ENCODE measurements at places on chromosomes 1 and 21.

DNA sequence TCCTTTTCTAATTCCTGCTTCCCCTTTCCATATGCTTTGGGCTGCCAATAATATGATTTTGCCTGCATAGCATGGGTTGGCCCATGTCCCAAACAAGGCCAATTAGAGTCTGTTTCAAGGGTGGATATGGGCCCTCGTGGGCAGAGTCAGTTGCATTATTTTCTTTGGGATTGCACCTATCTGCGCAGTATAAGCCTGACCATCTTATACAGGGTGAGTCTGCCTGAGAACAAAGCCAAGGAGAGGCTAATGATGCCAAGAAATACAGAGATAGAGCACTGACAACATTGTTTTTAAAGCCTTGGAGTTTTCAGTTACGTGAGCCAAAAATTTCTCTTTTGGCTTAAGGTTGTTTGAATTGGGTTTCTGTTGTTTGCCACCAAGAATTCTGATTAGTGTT is 18.6 kb downstream of the OVAAL start:
- no peak for DNase-seq

GRCh38 chr1:41547781-41548560 is 63.5 kb upstream of the EDN2 start:
- peak; percentile 48 for DNase-seq

DNA sequence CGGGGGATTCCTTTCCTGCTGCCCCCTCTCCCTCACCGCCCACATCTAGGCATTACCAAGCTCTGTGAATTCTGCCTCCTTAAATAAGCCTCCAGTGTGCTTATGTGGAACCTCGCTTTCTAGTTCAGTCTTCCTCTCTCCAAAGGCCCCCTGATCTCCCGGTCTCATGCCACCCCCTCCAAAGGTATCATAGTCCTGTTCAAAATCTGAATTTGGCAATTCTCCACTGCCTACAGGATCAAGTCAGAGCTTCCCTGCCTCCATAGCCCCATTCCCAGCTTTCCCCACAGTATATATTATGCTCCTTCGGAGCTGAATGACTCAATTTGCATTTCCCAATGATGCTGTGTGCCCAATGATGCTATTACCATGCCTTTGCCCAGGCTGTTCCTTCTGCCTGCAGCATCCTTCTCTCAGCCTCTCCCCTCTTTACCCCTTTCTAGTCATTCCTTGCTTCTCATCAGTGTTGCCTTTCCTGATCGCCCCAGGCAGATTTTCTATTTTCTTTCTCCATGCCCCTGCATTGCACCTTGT is 1.7 kb downstream of the AZIN2 start:
- no peak for DNase-seq

GRCh38 chr1:53580009-53580400 is 120.8 kb downstream of the DMRTB1 start:
- DNase-seq = no peak

DNA sequence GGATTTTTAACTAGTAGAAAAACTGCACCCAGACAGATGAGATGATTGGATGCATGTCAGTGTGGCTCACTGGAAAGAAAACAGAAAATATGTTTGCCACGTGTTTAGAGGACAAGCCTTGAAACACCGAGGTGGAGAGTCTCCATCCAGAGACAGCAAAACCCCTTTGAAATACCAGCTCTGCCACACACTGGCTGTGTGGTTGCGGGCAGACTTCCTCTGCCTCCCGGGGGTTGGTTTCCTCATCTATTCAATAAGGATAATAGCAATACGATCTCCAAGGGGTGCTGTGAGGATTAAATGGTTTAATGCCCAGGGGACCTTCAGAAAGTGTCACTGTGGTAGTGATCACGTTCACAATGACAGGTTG is 67.2 kb upstream of the PARP1 start:
- DNase-seq = peak; percentile 78

DNA sequence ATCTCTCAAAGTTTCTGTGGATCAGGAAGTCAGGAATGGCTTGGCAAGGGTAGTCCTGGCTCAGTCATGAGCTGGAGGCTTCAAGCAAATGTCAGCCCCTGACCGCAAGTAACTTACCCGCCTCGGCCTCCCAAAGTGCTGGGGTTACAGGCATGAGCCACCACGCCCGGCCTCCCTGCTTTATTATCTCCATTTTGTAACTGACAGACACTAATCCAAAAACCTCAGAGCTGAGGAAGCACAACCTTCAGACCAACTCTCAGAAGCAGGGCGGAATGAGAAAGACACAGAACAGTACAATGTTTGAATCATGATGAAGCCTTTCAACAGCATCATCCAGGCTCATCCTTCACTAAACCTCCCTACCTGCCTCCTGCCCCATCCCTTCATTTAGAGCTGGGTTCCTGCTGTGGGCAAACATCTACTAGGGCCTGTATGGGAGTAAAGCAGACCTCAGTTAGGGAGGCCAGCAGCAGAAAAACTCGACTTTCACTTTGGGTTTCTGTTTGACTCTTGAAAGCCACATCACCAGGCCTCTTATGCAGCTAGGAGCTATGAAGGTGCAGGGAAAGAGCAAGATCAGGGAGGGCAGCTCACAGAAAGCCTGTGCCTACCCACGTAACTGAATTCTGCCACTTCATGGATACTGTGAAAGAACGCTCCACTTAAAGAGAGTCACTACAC is 84.4 kb upstream of the RAB4A start:
- DNase-seq = no peak

GRCh38 chr21:39601187-39601928 is 11.4 kb upstream of the B3GALT5 start:
- no peak for DNase-seq

- no peak for DNase-seq
These were observed 25.4 kb upstream of the SLC16A1 start for GRCh38 chr1:112981426-112981825.

DNA sequence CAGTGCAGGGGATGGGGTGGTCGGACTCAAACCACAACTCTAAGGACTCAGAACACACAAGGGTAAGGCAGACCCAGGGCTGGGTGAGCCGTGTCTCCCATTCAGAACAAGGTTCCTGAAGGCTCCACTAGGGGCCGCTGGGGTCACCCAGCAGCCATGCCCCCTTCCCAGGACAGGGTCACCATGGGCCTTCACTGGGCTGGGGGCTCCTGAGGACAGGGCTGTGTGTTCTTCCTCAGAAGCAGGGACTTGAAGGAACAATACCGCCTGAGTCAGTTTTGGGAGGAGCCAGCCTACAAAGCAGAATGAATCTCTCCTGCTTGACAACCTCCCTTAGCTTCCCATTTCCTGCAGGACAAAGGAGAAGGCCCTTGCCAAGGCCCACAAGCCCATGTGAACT is 15.4 kb downstream of the RIMS3 start:
- no peak for DNase-seq

DNA sequence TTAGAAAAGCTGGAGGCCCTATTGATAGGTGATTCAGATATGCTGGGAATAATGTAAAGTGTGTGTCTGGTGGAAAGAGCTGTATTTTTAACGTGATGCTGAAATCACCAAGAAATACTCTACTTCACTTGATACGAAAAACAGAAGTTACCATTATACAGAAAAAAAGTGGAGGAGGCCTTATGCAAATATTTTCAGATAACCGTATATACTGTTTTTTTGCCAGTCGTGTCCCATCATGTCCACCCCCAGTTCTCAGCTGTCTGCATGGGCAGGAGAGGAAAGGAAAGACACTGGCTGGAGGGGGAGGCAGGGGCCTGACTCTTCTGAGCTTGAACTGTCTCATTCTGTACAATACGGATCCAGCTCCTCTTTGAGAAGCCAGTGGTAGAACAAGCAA is 51.1 kb downstream of the KCNJ6 start:
- no peak for DNase-seq

DNA sequence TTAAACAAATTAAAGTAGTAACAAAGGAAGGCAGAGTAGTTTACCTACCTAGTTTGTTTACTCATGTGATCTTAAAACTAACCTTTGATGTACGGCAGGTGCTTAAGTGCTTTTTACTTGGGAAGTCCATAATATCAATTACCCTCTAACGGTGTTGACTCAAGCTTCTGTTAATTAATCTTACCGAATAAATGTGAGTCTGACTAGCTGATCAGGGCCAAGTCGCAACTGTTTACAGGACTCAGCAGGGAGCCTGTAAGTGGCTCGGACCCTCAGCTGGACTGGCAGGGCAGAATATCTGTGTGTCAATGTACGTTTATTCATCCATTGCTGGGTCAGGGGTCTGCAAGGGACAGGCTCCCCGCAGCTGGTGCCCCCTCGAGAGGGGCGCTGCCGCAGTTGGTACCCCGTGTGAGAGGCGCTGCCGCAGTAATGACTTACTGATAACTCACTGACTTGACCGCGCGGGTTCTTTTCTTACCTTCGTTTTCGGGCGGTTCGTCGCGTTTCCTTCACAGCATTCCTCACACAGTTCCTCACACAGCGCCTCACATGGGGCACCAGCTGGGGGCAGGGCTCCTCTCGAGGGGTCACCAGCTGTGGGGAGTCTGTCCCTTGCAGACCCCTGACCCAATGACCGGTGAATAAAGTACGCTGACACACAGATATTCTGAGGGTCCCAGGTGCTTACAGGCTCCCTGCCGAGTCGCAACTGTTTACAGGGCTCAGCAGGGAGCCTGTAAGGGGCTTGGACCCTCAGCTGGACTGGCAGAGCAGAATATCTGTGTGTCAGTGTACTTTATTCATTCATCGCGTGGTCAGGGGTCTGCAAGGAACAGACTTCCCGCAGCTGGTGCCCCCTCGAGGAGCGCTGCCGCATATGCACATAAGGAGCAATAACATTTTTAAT is 3.0 kb downstream of the FMO1 start:
- DNase-seq = peak; percentile 94

- DNase-seq = no peak
These were observed 837 bp upstream of the C1QB start for GRCh38 chr1:22651941-22652856.

- DNase-seq = no peak
These were observed 53.6 kb downstream of the CAPN8 start for GRCh38 chr1:223611936-223612335.

- peak; percentile 65 for DNase-seq
These were observed 3.5 kb downstream of the HDGF start for GRCh38 chr1:156747742-156748669.

DNA sequence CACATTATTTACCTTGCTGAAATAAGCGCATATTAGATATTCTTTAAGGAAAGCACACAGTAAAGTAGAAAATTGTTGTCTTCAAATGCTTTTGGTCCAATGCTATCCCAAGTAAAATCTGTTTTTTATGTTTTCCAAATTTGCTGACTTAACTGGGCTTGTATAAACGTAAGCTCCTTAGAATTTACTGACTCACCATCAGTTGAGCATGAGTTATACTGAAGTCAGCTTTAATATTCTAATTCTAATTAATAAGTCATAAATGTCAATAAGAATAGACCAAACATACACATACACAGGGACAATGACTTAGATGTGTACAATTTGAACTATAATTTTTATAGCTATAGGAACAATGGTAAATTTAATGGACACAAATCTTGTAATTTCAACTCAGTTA is 319.2 kb downstream of the TPR start:
- DNase-seq = no peak

DNA sequence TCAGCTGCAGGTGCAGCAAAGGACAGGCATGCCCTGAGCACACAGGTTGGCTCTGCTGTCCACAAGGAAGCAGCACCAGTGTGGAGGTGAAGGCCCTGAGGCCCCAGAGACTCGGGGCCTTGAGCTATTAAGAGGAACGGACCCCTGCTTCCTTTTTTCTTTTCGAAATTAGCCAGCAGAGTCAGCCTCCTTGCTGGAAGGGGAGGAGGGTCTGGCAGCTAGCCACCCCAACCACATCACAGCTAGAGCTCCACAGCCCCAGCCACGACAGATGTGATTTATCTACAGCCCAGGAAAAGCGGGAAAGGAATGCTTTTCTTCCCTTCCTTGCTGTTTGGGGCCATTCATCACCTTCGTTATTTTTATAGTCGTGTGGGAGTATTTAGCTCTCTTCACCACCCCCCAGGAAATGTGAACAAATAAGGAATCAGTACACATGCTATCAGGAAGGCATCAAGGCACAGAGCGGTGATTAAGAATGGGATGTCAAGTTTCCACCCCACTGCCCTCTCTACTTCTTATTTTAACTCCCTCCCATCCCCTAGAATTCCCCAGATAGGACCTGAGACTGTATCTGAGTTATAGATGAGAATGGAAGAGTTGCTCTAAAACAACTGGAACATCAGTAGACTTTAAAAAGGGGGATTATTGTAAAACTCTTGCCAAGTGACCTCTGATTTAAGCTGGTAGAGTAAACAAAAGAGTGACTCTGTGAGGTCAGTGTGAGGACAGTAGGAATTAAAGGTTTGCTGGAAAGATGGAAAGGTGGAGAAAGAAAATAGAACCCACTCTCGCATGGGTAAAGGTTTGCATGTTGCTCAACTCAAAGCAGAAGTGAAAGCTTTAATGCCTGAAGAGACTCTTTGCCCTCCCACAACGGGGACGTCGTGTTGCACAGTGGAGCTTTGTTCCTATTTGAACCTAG is 224.7 kb upstream of the GJB5 start:
- DNase-seq = no peak

- no peak for DNase-seq
These were observed 99.2 kb upstream of the PALMD start for GRCh38 chr1:99546432-99547416.

- no peak for DNase-seq
These were observed 331.5 kb downstream of the CHRM3 start for GRCh38 chr1:239717918-239718184.

DNA sequence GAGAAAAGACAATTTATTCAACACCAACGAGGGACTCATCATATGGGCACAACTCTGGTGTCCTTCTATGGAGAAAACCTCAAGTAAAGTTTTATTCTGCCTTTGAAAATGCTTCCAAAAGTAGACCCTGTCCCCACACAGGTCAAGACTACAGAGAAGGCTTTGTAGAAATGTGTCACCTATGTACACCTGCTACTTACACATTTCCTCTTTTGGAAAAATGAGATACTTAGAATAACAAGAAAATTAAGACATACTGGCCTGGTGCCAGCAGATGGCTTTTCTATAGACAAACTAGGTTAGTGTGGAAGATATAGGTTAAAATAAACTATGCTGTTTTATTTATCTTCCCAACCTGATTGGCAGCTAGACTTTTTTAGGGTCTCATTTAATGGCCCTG is 13.6 kb downstream of the POGK start:
- peak; percentile 12 for DNase-seq

GRCh38 chr1:10882069-10882468 is 85.6 kb upstream of the CASZ1 start:
- no peak for DNase-seq

DNA sequence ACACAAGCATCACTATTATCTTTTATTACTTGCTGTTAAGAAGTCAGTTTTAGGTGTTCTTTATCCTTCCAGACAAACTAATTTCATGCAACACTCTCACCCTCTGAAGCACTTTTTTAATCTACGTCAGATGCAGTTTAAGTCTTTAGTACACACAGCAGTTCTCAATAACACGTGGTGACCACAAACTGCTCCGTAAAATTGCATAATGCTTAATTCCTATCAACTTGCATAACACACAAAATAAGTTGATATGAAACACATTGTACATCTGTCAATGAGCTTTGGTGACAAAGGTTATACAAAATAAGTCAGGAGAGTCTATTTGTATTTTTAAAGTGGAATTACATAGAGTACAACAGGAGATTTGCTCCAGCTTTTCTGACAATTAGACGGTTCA is 140.9 kb upstream of the ETS2 start:
- no peak for DNase-seq
